HT1080 (cell line): ENCODE measurements at places on chromosomes 7 and 10.

- no peak for DNase-seq
Observed at GRCh38 chr7:26305090-26305868, 13.6 kb downstream of the SNX10 start.

GRCh38 chr10:118944959-118945633 lies 84.4 kb upstream of the NANOS1 start:
- no peak for DNase-seq

DNA sequence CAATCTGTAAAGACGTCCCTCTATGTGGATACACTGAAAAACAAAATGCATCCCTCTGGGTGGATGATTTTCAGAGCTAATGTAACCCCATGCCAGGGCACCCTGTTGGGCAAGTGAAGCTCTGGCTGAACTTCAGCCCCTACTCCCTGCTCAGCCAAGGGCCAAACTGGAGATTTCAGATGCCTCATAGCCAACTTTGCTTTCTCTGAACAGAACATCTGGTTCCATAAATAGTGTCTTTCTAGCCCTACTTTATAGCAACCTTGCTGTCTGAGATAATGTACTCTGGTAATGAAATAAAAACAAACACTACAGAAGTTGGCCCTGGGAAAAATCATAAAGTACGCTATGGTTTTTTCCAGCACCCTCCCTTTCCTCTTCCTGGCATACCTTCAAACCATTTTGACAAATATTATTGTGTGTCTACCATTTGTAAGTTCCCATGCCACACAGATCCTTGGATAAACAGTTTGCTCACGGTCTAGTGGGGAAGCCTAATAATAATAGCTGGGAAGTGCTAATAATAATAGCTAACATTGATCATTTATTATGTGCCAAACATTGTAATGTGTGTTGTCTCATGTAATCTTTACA lies 3.4 kb downstream of the ENTPD1 start:
- no peak for DNase-seq

DNA sequence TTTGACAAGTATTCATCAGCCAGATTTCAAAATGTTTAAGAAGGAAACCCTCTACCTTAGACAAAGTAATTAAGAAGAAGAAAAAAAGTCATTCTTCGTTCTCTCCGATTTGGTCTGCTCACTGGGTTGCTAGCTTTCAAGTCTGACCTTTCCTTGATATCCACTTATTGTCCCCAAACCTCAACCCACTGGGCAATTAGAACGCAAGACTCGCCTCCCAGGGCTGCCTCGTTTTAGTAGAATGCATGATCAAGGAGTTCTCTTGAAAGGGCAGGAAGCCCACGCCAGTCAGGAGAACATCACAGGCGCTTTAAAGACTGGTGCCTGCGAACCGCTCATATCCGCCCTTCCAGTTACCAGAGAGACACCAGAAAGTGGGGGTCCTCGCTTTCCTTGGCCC lies 637.7 kb downstream of the PARD3 start:
- DNase-seq = no peak

DNA sequence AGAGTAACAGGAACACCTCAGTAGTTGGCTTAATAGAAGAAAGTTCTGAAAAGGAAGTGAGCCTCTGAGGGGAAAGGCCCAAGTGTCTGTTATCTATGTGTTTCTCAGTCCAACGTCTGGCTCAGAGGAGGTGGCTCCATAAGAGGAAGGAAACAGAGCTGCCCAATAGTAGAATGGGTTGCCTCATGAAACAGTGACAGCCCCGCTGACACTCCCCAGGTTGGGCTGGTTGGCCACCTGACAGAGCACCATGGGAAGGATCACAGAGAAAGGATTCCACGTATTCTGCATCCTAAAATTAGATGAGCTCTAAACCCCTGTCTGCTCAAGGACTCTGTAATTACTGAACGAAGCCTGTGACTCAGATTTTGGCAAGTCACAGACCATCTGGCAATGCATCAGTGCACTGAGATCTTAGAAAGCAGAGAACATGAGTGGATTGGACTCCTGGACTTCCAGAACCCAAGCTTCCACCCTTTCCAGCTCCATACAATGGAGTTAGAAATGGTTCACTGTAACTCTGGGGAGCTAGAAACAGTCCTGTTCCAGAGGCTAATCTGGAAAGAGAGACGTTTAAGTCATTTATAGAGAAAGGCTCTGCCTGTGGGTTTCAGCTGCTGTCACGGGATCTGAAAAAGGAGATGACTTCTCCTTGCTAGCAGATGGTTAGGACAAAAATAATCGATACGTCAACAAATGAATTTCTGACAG lies 2.9 kb downstream of the PKD2L1 start:
- no peak for DNase-seq

DNA sequence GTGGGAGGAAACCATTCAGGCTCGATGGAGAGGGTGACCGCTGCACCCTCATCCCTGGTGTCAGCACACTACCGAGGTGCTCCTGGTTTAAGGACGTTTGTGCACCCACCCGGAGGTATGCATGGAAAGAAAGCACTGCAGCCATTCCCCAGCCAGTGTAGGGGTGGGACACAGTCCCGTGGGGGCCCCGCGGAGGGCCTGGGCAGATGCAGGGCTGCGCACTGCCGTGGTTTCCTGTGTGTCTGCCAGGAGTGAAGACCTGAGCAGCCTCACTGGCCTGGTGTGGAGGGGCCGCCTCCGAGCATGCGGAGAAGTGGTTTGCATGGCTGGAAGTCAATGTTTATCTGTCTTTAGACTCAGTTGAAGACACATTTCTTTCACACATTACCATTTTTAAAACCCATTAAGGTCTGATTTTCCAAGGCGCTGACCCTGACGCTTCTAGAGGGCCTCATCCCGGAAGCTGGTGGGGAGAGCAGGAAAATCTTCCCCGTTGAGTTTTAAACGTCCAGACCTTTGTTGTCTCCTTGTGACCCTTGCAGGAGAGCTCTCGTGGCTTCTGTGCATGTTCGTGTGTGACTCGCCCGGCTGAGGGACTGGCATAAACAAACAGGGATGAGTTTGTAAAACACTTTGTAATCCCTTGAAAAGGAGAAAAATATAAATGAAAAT lies 188.1 kb downstream of the MGMT start:
- no peak for DNase-seq

DNA sequence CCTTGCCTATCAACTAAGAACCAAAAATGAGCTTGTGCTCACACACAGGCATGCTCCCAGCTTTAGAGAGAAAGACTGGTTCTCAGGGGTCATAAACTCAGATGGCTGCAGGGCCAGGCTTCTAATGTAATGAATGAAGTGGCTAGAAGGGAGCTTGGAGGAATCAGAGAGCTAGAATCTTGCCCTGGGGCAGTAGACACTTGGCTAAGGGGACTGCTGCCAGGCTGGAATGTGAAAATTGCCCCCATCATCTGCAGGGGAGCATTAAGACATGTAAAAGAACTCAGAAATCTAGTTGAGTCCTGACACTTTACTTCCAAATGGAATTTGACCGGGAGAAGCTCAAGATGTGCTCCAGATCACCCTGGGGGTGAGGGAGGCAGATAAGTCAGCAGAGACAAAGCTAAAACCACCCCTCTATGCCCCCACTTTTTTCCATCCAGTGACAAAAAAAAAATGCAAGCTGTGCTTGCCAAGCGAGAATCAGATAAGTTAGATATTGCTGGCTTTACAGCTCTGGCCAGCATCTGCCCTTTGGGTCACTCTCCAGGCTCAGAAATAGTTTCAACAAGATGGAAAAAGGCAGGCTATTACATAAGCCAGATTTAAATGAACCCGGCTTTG lies 2.3 kb upstream of the SLC16A9 start:
- no peak for DNase-seq

- no peak for DNase-seq
Observed at GRCh38 chr7:110564246-110564645, 526.7 kb upstream of the LRRN3 start.

GRCh38 chr10:118710487-118710886 lies 44.3 kb downstream of the CACUL1 start:
- no peak for DNase-seq

DNA sequence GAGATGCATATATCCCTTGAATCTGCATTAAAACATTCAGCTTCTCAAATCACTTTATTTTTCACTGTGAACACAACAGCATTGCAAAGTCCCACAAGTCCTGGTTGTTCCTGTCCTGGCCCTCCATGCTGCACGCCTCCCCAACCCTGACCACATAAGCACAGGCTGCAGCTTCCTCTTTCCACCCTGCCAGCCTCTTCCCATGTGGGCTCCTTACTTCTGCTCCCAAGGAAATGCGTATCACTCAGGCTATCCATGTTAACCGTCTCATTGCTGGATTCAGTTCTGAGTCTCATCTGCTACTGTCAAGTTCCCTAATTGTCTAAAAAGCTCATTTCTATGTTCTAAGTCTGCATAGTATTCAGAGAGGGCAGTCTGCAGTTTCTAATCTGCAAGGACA lies 89.7 kb upstream of the ZPBP start:
- peak; percentile 28 for DNase-seq

- no peak for DNase-seq
Observed at GRCh38 chr10:69948261-69948660, 104.4 kb upstream of the MACROH2A2 start.

GRCh38 chr7:34487391-34488115 lies 170.5 kb upstream of the NPSR1 start:
- no peak for DNase-seq

DNA sequence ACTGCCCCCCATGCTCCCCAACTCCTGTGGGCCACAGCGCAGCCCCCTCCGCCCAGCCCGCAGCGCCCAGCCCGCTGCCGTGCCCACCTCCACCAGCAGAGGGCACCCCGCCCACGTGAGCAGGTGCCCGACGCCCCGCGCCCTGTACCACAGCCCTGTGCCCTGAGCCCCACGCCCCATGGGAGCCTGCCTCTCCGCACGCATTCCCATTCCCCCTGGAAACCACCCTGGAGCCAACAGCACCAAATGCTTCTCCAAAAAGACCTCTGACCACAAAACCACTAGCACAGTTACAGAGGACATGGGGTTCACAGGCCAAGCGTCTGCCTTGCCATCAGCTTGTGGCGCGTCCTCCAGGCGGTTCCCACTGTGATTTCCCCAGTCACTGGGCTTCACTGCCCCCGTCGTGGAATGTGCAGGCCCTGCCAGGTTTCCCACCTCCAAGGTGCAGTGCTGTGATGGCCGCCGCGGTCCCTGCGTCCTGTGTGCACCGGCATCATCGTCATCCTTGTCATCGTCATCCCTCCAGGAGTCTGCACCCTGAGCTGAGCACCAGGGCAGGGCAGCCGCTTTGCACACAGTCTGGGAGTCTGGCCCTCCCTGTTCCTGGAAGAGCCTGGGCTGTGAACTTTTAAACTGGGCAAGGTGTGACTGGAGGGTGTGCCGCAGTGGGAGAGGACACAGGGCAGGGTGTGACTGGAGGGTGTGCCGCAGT lies 61.7 kb downstream of the PWWP2B start:
- no peak for DNase-seq

GRCh38 chr7:140060243-140060630 lies 2.5 kb downstream of the PARP12 start:
- no peak for DNase-seq

DNA sequence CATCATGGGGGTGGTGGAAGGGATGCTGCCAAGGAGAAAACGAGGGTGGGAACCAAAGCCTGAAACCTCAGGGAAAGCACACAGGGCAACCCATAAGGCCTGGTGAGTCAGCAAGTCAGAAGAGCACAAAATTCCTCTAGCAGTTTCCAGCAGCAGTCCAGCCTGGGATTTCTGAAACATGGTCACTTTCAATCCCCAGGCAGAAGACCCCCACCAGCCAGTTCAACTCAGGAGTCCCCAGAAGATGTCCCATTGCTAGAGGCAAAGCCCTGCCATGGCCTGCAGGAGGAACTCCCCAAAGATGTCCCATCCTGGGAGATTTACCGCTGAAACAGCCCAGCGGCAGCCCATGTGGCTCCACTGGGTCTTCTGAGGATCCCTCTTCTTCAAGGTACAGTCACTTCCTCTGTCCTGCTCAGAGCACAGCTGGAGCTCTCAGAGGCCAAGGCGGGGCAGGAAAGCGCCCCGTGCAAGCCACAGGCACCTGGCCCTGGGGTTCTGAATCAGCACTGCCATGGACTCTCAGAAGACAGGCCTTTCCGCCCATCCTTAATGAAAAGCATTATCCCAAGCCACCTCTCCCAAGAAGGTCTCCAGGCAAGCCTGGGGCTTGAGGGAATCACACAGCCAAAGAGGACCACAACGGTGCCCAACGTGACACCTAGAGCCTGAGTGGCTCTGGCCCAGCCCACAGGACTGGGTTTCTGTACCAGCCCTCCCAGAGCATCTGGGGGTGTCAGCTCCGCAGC lies 196.9 kb downstream of the GRID1 start:
- DNase-seq = peak; percentile 75

DNA sequence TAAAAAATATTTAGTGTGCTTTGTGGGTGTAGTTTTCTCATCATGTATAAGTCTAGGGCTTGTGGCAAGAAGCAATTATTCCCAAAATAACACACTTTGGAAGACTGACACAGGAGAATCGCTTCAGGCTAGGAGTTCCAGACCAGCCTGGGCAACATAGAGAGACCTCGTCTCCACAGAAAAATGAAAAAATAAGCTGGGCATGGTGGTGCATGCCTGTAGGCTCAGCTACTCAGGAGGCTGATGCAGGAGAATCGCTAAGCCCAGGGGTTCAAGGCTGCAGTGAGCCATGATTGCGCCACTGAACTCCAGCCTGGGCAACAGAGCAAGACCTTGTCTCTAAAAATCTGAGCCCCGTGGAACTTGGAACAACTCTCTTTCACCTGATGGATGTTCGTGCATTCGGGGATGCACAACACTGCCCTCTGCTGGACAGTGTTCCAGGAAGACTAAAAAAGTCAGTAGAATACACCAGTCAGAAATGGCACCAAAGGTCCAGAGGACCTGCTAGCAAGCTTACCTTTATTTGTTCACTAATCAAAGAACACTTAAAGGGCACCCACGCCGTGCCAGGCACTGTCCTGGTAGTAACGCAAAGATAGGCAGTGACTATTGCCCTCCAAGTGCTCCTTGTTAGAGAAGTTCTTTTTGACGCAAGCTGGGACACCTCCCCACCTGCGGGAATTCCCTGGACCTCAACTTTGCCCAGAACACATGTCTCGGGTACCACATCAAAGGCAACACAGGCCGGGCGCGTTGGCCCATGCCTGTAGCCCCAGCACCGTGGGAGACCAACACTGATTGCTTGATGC lies 81.9 kb upstream of the CALN1 start:
- DNase-seq = peak; percentile 38

DNA sequence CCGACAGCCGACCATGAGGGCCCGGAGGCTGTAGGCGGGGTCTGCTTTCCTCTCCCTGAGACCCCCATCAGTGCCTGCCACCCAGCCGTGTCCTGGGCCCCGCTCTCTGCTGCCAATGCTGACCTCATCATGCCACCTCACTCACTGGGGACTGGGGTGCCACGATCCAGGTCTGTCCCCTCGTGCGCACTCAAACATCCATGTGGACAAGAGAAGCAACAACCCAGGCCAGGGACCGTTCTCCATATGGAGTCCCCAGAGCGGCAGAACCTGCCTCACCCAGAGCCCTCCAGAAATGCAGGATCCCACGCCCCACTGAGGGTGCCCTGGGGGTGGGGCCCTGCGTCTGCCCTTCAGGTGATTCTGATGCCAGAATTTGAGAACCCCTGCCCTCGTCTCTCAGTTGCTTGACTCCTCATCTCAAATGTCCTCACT lies 210.0 kb upstream of the PPP2R2D start:
- no peak for DNase-seq

- no peak for DNase-seq
Observed at GRCh38 chr7:36232971-36233550, 80.0 kb downstream of the EEPD1 start.
